ENCODE measurements at places on chromosomes 12 and 14.
A peak's percentile ranks its signal among the peaks of the same experiment; 100 is the strongest.

DNA sequence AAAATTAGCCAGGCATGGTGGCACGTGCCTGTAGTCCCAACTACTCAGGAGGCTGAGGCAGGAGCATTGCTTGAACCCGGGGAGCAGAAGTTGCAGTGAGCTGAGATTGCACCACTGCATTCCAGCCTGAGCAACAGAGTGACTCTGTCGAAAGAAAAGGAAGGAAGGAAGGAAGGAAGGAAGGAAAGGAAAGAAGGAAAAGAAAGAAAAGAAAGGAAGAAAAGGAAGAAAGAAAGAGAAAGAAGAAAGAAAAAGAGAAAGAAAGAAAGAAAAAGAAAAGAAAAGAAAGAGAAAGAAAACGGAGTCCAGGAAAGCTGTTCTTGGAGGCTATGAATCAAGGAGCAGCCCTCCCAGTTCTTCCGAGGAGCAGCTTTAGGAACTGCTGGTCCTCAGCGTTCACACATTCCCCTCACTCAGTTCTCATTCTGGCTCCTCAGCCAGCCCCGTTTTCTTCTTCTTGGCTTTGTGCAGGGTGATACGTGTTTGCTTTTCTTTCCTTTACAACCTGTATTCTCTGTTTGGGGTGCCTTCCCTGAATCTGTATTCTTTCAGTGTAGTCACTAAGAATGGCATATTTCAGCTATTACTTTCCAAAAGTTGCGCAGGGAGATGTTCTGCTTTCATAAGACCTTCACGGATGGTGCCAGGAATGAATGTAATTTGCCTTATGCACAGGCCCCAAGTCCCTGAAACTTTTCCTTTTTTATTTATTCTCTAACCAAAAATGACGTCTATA is 12.2 kb downstream of the FBXL14 start:
- DNase-seq: no peak

- no peak for DNase-seq
These were observed 105.0 kb upstream of the FOXN3 start for GRCh38 chr14:89521988-89522387.

DNA sequence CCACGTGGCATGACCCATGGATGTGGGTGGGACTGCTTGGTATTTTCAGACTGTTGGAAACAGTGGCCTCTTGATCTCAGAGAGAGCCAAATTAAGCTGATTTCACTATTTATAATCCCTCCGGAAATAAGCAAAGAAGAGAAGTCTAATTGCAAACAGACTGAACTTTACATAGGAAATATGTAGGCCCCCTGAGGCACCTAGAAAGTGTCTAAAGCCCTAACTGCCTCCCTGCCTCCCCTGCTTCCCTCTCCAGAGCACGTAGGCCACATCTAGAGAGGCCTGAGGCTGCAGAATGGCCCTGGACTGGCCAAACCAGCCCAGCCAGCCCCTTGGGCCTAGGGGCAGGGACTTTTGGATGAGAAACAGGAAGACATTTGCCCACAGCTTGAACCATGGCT is 123.8 kb downstream of the ZFP36L1 start:
- peak; percentile 50 for DNase-seq

DNA sequence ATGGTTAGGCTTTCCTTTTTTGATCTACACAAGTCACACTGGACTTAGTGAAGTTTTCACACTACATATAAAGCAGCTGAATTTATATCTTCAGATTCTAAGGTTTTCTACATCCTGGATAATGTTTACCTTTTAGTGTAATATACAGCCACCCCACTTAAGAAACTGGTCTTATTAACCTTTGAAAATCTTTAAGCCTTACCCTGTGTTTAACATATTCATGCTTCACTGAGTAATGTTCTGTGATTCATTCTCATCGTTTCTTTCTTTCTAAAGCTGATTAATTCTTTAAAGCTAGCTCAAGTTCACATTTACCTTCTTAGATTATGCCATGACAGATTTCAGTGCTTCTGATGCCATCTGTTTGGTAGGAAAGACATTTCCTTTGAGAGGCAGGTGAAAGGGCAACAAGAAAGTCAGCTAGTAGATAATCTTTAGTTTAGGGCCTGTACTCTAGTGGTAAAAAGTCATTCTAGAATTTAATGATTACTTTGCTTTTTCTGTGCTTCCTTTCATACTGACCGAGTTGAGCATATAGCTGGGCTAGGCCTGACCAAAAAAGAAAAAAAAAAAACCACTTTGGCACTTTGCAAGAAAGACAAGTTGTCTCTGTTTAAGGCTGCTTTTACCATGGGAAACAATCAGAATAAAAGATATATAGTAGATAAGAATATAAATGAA is 690.9 kb upstream of the FBXO33 start:
- DNase-seq: no peak

DNA sequence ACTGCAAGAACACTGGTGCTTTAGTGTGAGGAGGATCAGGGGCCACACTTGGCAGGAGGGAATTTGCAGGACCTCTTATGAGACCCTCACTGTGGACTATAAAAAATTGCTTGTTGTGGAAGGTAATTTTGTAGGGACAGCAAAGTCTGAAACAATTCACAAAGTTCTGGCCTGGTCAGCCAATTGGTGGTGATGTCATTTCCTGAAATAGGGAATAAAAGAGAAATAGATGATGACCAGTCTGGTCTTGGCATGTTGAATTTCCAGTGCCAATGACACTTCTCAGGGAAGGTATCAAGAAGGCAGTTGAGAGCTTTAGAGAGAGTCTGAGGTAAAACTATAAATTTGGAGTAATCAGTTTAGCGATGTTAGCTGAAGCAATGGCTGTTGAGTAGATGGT is 129.3 kb upstream of the LMNTD1 start:
- no peak for DNase-seq

DNA sequence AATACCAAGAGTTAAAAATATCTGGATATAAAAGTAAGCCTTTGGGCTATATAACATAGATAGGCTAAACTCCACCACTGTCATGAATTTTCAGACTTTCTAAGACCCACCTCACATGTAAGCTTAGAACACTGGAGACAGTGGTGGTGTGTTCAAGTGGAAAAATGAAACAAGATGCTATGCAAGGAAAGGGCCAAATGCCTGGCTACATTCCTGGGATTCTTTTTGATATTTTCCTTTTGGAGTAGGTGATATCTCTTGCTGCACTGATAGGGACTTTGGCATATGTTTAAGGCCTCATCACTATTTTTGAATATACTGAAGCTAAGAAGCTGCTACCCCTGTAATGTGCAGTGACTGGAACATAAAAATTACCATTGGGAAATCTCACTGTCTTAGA is 341.3 kb downstream of the SLC16A7 start:
- no peak for DNase-seq

GRCh38 chr12:110744151-110744571 is 1.5 kb upstream of the PPP1CC start:
- DNase-seq: peak; percentile 63

- DNase-seq: no peak
These were observed 65.0 kb upstream of the FGD4 start for GRCh38 chr12:32334371-32334777.

DNA sequence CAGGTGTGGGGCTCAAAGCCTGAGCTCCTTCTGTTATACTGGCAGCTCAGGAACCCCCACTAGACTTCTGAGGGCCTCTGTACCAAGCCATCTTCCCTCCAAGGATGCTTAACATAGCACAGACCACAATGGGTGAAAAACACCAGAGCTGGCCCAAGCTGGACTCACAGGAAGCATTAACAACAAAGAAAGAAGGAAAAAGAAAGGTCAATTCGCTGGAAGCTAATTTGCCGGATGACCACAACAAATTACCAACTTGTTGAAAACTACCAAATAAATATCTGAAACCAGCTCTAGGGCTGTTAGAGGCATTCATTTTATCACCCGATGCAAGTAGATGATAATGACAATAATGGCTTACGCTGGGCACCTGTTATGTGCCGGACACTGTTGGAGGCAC is 48.7 kb downstream of the RBM19 start:
- no peak for DNase-seq

DNA sequence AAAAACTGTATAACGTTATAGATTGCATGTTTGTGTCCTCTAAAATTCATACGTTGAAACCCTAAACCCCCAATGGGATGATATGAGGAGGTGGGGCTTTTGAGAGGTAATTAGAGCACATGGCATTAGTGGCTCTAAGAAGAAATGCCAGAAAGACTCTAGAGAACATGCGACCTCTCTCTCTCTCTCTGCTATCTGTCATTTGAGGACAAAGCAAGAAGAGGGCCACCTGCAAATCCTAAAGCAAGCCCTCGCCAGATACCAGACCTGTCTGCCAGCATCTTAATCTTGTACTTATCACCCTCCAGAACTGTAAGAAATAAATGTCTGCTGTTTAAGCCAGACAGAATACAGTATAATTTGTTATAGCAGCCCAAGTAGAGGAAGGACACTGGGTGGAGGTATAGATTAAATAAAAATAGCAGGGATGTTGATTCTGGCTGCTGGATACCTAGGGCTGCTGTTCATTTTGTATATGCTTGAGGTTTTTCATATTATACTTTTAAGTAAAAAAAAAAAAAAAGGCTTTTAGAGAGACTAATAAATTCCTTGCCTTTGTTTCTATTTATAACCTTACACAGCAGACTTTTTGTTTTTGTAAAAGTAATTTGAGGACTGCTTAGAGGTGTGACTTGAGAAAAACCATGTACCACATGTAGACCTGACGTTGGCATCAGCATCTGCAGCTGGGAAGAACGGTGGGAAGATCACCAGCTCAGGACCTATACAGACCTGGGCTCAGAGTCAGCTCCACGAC is 26.9 kb downstream of the MOK start:
- DNase-seq: no peak

DNA sequence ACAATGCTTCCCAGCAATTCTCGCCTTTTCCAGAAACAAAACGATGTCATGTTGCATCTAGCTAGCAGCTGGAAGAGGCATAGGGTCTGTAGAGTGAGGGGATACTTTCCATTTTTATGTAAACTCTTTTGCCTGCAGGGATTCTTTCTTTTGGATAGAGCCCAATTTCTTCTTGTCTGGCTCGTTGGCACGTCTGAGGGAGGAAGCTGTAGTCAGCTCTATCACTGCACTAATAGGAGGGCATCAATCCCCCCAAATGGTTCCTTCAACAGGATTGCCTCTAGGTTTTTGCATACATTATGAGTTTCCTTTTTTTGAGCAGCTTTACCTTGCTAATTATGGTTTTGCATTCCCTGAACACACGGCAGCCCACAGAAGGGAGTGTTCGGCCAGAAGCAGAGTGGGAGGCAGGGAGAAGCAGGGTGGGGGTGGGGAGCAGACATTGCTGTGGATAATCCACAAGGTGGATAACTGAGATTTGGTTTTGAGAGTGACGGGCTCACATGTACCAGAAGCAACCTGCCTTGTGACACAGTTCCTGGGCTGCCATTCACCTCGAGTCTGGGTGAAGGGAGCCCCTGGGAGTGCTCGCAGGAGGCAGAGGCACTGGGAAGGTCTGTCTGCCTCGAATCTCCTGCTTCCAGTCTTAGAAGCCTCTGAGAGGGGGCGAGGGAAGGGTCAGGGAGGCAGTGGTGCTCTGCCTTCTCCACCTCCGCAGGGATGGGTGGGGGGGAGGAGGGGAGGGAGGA is 24.5 kb downstream of the LRTM2 start:
- DNase-seq: peak; percentile 37

- no peak for DNase-seq
These were observed 22.0 kb upstream of the YARS2 start for GRCh38 chr12:32777691-32778175.

DNA sequence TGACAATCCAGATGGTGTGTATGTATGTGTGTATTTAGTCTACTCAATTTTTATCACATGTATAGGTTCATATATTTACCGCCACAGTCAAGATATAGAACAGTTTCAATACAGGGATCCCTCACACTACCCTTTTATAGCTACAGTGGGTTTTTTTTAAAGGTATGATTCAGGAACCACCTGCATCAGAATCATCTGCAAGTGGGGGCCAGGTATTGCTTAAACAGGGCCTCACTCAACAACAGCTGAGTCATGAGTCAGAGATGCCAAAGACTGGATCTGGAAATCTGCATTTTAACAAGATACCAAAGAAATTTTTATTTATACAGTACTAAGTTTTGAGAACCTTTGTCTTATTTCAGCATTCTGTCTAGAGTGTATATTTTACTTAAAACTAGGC is 117.6 kb downstream of the SLC35F4 start:
- no peak for DNase-seq

DNA sequence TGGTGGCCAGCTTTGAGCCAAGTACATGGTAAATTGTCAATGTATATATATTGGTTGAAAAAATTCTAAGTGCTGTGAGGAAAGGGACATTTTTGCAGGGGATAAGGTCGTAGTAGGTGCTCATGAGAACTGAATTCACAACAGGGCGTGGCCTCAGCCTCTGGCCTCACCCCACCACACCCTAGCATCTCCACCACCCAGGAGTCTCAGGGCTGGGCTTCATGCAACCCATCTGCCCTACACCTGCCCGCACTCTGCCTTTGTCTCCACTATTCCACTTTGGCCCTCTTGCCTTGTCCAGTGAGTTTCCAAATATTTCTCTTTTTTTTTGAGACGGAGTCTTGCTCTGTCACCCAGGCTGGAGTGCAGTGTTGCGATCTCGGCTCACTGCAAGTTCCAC is 22.1 kb upstream of the AQP2 start:
- DNase-seq: no peak

- DNase-seq: no peak
These were observed 33.8 kb downstream of the VRK1 start for GRCh38 chr14:96830946-96831345.

DNA sequence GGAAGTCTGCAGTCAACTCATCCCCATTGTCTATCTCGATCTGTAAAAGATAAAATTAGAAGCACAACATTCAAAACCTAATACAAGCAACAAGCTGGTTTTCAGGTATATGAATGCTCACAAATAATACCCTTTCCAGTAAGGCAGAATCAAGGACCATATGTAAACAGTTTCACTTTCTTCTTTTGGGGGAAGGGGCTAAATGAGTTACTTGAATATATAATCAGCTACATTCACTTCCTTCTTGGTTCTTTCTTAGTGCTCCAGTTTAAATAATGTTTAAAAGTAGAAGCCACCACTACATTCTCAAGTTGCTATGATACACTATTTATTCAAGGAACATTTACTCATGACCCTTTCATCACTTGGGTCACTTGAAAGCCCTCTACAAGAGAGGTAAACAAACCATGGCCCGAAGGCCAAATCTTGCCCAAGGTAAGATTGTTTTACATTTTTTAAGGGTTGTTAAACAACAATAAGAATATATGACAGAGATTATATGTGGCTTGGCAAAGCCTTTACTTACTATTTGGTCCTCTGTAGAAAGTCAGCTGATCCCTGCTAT is 10.3 kb downstream of the TWF1 start:
- no peak for DNase-seq

DNA sequence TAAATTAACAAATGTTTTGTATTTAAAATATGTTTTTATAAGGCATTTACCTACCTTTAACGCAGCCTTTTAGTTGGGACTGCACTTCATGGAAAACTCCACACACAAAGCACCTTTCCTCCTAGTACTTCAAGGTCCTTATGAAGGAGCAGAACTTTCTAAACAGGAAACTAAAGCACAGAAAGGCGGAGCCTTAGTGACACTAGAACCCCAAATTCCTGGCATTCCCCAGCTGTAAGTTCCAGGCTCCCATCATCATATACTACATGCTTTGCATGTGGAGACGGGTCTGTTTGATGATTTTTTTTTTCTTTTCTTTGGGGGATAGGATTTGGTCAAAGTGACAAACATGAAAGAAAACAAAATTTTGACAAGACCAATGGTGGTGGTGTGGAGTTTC is 39.5 kb downstream of the STXBP6 start:
- DNase-seq: no peak

All from left forelimb (tissue), 1 donor.